Fibroblast of skin of right quadriceps (primary cell): ENCODE measurements at places on chromosomes 6 and 20.

DNA sequence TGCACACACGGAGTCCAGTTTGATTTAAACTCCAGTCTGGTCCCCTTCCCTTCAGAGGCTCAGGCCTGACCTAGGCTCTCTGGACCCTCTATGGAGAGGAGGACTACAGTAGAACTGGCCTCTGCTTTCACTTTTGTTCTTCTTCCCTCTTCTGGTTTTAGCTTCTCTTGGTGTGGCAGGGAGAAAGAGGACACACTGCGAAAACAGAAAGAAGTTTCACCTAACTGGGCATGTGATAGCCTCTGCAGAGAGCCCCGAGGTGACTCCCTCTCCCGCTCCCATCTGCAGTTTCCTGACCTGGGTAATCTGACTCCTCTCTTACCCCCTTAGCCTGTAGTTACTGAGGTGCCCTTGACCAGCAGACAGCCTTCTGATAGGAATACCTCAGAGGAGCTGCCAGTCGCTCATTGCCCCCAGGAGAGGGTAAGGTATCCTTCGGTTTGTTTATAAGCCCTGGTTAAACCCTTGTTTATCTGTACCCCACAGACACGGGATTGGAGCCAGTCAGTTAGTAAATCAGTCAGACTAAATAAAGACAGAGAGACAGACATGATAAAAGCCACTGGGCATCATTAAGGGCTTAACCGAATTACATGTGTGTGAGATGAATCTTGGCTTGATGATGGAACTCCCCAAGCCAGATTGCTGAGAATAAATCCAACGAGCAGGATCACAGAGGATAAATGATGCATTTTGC, 12.0 kb upstream of the DTNBP1 start:
- DNase-seq, result no peak

GRCh38 chr6:142296975-142297604, 4.7 kb upstream of the ADGRG6 start:
- DNase-seq, result no peak

- no peak for DNase-seq
Observed at GRCh38 chr20:48668451-48668946, 159.3 kb downstream of the PREX1 start.

DNA sequence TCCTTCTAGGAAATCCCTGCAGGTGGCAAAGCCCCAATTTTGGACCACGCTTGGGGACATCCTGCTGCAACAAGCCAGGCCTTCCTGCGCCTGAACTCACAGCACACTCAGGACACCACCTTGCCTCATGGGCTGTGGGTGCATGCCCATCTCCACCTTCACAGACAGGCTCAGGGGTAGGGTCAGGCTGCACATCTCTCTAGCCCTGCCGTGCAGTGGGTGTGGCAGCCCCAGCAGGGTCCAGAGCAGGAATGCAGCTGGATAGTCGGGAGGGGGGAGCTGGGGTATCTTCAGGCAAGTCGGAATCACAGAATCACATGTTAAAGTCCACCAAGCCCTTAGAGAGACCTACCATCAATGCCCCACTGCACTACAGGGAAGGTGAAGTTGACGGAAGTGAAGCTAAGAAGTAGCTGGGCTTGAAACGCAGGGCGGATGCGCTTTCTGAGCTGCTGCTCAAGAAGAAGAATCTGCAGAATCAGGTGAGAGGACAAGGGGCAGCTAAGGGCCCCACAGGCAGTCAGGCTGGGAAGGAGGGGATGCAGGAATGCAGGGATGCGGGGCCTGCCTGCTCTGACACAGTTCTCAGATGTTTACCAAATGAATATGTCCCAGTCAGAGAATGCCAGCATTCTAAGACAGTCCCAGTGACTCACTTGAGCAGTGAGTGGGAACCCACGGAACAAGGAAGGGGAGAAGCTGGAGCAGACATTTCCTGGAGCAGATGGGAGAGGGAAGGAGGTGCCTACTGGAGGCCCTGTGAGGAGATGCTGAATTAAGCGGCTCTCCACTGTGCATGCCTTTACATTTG, 11.3 kb downstream of the SERPINB6 start:
- DNase-seq, result peak; percentile 87

DNA sequence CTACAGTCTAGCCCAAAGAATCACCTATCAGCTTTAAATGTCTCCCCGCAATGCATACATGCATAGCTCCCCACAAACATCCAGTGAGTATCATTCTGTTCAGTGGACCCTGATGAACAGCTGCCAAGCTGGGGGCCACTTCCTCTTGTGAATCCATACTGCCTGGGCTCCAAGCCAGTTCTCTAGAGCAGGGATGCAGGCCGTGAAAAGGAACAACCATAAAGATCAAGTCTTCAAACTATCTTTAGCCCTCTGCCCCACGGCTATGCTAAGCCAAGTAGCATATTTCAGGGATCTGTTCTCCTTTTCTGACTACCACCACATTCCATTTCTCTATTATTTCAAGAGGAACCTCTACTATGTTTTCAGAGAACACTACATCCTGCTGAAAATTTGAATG, 191.7 kb upstream of the BTBD3 start:
- DNase-seq, result peak; percentile 46

DNA sequence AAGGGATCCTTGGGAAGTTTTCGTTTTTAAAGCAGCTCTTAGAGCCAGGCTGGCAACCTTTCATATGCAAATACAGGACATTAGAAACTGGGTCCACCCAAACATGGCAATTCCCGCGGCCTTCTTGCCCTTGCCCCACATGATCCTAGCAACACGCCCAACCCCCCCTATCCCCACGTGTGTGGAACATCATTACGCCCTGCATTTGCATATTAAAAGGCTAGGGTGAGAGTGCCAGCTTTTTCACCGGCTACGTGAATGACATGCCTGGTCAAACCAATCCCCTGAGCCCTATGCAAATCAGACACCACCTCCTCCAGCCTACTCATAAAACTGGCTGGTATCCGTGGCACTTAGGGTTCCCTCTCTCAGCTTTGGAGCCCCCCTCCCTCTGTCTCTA, 88.1 kb downstream of the TNFRSF21 start:
- DNase-seq, result no peak
